ENCODE measurements at places on chromosomes 2 and 18.

- peak; percentile 68 for DNase-seq
These were observed 37.4 kb downstream of the VAPA start for GRCh38 chr18:9951022-9951859.

DNA sequence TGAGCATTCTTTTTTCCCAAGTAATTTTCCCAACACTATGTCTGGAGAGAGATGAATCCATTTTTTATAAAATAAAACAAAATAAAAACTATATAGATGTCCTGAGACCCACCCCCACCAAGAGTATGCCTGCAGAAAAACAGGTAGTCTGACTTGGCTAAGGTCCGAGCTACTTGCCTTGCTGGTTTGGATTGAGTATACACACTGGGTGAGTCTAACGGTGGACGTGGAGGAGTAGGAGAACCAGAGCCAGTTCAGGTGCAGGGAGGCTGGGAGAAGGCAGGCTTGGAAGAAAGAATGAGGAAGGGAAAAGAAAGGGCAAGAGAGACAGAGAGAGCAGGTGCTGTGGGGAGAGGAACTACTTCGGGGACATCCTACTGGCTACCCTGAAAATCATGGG lies 21.3 kb upstream of the AFTPH start:
- DNase-seq, result no peak

- DNase-seq, result no peak
These were observed 153.0 kb upstream of the ITGA4 start for GRCh38 chr2:181304011-181304844.

DNA sequence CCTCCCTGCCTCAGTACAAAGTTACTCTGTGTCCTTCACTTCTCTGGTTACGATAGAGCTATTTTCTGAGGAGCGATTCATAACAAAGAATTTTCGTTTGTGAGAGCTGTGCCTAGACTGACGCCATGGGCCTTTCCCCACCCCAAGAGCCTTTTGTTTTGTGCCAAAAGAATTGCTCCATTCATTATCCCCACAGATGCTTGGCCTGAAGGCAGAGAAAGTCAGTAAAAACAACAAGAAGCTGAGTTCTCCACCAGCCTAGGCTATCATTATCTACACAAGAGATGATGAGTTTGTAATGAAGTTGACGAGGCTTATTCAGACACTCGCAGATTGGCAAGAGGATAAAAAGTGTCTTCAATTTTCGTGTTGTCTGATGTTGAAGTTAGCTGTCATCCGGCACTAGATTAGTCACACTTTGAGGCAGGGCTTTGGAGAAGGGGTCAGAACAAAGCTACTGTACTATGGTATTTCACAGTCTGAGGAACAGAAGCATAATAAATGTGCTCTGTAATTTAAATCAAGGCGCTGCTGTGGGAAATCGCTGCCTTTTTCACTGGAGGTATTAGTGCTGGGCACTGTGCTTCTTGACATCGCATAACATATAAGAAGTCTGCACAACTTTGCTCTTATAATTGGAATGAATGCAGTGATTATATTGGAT lies 278.4 kb upstream of the FIGN start:
- DNase-seq, result no peak

GRCh38 chr2:98458207-98458606 lies 13.5 kb downstream of the INPP4A start:
- no peak for DNase-seq

DNA sequence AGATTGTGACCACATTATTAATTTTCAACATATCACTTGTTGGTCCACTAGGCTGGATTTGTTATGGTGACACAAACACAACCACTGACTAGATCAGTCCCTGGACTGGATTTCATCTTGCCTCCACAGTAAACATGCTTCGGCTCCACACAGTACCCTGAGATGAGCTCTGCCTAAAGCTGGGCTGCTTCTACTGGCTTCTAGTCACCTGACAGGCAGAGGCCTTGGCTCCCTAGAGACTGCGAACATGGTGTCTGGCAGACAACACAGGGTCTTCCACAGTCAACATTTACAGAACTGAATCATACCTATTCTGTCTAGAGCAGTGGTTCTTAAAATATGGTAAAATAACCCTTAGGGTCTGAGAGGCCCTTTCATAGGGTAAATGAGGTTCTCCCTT lies 69.2 kb downstream of the RIT2 start:
- no peak for DNase-seq

- DNase-seq, result no peak
These were observed 32.3 kb downstream of the FBLN7 start for GRCh38 chr2:112170495-112170894.

DNA sequence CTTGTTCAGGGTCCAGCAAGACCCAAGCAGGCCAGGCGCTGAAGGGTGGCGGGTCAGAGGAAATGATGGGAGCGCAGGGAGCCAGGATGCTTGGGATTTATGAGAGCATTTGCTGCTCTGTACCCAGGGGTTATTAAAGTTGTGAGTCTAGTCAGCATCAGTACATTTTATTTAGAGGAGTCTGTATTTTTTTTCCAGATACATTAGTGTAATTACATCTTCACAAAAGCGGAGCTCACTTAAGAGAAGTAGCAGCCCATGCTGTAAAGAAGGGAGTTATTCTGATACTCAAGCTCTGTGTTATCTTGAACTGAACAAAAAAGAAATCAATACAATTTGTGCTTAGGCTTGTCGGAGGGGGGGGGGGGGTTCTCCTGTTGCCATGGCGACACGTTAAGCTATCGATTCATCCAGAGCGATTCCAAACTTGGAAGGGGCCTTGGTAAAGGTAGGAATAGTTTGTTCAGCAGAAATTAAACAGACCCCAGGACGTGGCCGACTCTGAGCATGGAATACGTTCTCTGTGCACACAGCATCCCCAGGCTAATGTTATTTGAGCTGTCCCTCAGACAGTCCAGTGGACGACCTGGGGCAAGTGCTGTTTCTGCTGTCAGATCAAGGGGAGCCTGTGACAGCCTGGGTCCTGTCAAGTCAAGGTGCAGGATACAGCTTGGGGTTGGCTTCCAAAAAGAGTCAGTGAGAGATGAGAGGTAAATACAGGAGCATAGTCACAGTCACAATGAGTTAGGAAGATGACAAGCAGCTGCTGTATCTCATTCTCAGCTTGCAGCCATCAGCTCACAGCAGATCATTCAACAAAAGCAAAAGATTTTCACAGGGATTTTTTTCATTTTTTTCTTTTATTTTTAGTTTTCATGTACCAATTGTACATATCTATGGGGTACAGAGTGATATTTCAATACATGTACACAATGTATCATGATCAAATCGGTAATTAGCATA lies 387.6 kb downstream of the DCDC2C start:
- no peak for DNase-seq

DNA sequence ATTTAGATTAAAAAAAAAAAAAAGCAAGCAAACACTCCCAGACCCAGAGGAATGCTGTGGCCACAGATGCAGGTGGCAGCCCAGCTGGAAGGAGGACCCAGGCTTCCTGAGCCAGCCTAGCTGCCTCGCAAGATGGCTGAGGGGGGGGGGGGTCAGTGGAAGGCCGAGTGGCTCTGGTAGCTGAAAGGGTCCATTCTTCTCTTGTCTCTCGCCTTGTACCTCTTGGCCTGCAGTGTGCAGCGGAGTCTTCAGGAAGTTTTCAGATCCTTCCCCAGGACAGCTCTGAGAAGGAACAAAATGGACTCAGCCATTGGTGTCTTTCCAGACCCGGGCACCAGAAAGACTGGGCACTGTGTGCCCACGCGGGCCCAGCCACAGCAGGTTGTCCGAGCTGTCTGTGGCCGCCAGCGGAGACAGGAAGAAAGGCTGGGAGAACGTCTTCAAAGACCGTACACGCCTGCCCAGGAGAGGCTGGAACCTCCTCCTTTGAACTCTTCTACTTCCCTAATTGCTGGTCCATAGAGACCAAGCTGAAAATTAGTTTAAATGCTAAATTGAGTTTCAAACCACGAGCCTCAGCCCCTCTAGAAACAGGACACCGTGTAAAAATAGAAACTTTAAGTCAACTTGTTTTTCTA lies 21.3 kb downstream of the APCDD1 start:
- DNase-seq, result no peak

DNA sequence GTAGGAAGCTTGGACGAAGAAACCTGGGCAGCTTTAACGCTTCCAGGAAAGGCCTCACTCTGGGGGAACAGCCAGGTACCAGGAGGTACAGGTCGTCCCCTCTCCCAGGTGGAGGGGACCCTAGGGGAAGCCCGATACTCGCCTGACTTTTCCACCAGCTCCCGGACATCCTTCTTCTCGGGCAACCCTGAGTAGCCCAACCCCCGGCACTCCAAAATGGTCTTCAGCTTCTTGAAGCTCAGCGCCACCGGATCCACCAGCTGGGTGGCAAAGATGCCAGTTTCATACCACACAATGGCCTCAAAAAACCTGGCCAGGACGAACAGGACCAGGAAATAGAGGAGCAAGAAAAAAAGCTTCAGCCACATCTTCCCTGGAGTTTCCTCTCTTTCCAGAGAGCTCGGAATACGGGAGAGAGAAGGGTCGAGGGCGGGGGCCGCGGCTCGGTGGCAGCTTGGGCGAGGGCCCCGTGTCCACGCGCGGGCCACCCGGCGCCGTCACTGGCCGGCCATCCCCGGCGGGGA lies 1.1 kb downstream of the RNF103 start:
- no peak for DNase-seq

DNA sequence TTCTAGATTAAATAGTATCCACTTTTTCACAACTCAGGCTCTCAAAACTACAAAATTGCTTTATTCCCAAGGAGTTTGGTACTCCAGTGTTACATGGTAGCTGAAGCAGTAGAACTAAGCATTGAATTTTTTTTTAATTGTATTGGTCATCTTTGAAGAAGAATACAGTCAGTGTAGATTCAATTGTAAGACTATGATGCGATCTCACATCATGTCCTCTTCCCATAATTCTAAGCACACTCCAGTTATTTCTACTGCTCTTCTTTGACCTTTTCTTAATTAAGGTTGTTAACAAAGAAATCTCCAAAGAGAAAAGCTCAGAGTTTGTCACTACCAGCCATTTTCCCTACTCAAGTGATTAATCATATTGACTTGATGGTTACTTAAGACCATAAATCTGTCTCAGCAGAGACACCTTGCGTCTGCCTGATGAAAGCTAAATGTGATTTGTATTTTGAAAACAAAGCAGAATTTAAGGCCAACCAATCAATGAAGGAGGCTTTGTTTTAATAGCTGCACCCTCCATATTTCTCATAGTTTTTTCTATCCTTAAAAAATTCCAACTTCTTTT lies 130.2 kb downstream of the DTNA start:
- DNase-seq, result no peak

DNA sequence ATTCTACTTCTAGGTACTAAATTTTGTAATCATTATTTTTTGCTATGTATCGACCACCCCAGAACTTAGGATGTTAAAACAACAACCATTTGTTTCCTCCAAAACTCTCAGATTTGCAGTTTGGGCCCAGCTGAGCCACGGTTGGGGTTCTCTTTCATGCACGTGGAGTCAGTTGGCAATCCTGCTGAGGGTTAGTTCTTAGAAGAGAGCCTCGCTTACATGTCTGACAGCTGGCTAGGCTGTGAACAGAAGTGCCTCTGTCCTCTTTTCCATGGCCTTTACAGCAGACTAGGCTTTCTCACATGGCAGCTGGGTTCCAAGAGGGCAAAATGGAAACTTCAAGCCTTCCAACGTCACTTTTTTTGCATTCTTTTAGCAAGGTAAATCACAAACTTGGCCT lies 9.3 kb upstream of the RGPD4 start:
- no peak for DNase-seq

DNA sequence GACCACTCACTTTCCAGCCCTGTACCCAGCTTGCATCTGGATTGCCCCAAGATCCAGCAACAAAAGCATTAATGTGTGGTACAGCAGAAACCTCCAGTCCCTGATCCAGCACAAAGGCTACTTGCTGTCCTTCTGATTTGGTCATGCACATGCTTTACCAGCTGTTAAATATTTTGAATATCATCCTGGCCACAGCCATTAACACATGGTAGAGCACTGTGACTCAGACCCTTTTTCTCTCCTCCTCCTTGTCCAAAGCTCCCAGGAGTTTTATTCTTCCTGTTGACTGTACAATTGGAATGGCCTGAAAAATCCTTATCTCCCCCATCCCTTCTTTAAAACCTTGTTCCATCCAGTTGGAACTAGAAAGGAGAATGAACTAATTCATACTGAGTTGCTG lies 419.7 kb upstream of the TNP1 start:
- DNase-seq, result no peak

DNA sequence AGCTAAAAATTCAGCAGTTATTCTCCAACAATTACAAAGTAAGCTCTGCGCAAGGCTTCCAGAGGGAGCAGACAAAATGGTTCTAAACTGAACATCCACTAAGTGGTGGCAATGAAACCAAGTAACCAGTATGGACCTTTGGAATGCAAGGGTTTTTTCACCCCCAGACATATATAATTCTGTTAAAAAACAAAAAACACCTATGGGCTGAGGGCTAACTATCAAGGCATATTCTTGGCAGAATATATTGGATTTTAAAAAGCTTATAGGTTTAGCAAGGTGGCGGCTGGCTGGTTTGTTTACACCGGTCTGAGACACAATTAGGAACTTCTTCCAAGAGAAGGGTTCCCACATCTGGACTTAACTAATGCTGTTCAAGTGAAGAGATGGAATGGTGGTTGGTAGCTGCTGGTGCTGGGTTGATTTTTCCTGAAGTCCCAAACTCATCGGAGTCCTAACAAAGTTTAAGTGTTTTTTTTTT lies 2.8 kb downstream of the ZFP36L2 start:
- no peak for DNase-seq

DNA sequence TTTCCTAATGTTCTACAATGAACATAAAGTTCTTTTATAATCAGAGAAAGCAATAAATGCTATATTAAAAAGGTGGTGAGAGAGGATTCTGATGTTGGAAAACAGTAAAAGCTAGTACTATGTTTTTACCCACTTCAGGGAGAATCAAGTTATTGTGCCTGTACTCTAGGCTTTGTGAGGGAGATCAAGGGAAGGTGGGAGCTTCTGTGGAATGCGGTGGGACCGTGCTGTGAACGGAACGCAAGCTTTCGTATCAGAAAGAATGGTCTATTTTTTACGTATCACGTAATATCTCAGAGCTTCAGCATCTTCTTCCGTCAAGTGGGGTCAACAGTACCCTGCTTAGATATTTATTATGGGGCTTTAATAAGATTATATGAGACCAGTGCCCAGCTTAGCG lies 193.2 kb downstream of the CLIP4 start:
- DNase-seq, result no peak

GRCh38 chr2:66109419-66109818 lies 325.5 kb upstream of the MEIS1 start:
- no peak for DNase-seq

- peak; percentile 48 for DNase-seq
These were observed 380.6 kb downstream of the TSN start for GRCh38 chr2:122136056-122136455.

DNA sequence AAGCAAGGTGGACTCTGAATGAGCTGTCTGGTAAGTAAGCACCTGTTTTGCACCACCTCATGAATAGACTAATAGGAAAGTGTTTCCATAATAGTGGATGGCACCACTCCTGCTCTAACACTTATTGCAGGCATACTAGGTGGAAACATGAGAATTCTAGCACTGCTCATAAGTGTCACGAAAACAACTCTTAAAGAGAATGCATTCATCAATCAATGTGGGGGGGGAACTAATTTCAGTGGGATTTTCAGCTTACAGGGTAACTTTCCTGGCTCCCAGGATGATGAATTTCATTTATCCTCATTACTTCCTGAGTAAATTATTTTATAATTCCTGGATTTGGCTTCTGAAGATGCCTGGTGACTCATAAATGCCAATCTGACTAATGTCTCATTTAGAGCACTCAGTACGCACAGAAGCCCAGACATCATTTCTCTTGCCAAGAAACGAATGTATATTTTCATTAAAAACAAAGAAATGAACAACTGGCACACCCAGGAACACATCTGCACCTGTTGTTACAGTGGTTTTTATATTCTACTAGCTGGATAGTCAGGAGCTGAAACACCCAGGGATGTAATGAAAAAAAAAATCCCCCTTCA lies 129.6 kb downstream of the PID1 start:
- no peak for DNase-seq

Data from WERI-Rb-1 (cell line).